ENCODE measurements at places on chromosomes 13 and 19.

DNA sequence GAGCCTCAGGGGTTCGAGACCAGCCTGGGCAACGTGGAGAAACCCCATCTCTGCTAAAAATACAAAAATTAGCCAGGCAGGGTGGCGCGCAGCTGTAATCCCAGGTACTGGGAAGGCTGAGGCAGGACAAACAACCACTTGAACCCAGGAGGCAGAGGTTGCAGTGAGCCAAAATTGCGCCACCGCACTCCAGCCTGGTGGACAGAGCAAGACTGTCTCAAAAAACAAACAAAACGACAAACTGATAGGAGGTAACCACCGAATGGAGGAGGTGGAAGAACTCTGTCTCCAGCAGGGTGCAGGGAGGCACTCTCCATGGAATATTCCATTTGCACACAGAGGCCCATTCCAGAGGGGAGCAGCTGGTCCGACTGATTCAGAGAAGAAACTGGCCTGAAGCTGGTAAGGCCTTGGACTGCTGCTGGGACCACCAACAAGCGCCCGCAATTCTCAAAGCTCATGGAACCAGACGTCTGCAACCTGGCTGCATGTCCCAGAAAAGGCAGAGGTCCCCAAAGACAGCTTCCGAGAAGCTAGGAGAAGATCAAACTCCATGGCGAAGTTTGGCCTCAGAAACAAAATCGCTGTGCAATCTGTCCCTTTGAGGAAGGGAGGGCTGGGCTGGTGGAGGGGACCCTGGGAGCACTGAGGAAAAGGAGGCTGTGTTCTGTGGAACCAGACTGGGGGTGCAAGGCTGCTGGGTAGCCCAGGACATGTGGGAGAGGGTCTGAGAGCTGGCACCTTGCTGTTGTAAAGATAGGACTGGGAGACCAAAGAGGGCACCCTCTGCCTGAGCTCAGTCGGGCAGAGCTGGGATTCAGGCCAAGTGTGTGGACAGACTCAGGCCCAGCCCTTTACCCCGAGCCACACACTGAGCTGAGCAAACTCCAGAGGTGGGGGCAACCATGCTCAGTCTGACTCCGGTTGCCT lies 35.2 kb downstream of the SLC25A42 start:
- no peak for DNase-seq

DNA sequence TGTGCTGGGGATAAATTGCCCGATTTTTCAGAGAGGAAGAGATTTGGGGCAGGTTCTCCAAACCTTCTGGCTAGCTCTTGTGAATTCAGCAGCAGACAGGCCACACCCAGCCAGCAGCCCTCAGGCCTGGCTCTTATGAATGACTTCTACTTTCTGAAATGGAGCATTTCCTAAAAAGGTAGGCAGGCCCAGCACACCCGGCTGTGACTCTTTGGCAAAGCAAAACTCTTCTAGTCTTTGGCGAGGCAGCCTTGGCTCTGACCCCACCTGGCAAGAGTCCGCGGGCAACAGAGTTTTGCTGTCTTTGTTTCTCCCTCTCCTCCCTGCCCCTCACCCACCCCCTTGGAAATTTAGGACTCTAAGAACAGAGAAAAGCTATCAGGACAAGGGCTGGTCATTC lies 221.2 kb downstream of the ZNF536 start:
- DNase-seq: peak; percentile 32

DNA sequence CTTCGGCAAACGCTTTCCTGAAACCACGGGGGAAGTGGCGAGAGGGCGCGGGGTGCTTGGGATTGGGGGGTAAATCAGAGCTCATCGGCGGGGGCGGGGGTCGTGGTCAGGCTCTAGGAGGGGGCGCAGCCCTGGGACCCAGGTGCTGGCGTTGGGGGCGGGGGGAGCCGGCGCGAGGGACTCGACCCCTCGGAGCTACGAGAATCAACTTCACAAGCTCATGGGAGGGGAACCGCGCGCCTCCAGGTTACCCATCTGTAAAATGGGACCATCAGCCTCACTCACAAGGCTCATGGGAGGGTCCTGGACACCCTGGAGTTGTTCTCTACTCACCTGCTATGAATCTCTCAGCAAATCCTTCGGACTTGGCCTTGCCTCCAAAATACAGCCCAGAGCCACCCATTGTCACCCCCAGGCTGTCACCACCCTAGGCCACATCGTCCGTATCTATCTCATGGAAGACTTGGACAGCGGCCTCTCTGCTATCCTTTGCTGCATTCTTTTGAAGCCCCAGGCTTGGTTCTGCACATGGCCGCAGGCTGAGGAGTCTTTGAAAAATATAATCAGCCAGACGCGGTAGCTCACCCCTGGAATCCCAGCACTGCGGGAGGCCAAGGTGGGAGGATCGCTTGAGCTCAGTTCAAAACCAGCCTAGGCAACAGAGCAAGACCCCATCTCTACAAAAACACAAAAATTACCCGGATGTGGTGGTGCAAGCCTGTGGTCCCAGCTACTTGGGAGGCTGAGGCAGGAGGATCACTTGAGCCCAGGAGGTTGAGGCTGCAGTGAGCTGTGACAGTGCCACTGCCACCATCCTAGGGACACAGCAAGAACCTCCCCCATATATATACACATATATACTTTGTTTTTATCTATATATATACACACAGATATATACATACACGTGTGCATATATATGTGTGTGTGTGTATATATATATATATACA lies 939 bp upstream of the RANBP3 start:
- DNase-seq: no peak

DNA sequence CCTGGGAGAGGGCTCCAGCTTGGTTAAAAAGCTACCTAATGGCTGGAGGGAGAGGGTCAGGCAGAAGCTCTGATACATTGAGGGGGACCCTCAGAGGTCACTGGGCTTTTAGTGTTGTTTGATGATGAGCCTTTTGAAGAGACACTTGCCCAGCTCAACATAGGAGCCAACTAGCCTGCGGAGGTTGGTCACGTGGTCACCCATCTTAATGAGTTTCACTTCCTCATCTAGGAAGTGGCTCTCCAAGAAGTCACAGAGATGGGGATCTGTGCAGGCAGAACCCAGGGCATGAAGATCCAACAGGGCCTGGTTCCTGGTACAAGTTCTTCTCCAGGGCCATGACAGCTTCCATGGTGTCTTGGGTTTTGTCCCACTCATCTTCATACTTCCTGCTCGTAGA lies 33.4 kb downstream of the IPO5 start:
- peak; percentile 21 for DNase-seq

- no peak for DNase-seq
These were observed 62.8 kb downstream of the DNAJC15 start for GRCh38 chr13:43086181-43086580.

- DNase-seq: no peak
These were observed 161.1 kb downstream of the DCT start for GRCh38 chr13:94318418-94318817.

DNA sequence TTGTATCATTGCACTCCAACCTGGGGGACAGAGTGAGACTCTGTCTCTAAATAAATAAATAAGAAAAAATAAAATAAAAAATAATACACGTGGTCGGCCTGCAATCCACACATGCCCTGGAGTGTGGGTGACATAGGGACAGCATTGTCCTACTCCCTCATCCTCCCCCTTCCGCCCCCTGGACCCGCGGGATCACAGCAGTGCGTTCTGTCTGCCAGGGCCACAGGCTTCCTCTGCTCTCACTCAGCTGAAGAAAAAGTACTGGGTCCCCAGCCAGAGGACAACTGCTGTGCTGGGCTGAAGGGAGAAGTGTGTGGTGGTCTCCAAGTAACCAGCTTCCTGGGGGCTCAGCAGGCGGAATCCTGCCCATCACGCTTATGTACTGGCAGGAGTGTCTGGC lies 6.3 kb downstream of the BCAT2 start:
- DNase-seq: no peak

- DNase-seq: no peak
These were observed 16.5 kb downstream of the C2CD4C start for GRCh38 chr19:392375-392970.

DNA sequence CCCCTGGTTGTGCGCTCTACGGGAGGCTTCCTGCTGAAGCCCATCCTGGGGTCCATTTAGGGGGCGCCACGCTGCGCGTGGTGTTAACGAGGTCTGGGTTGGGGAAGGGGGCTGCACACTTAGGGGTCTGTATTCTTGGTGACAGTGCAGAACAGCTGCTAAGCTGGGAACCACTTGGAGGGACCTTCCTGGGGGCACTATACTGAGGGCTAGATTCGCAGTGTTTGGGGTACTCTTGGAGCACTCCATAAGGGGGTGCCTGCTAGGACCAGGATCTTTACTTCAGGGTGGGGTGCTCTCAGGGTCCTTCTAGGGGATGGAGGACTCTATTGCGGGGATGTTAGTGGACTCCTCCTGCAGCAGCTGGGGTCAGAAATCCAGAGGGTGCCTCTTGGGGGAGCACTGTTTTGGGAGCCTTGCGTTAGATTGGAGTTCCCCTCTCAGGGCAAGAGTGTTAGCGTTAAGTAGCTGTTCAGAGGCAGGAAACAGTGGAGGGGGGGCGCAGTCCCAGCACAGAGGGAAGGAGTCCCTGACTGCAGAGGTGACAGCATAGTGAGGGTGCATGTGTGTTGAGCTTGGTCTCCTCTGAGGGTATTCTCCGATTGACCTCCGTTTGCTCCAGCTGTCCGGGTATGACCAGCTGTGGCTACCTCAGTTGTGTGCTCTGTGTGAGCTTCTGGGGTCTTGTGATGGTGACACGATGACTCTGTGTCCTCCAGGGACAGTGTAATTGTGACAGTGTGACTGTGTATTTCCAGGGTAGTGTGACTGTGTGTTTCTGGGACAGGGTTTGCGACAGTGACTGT lies 1.1 kb downstream of the PDE4A start:
- DNase-seq: no peak
